Dermis microvascular lymphatic vessel endothelial cell (primary cell): ENCODE measurements at places on chromosomes 13 and 19.
A peak's percentile ranks its signal among the peaks of the same experiment; 100 is the strongest.

DNA sequence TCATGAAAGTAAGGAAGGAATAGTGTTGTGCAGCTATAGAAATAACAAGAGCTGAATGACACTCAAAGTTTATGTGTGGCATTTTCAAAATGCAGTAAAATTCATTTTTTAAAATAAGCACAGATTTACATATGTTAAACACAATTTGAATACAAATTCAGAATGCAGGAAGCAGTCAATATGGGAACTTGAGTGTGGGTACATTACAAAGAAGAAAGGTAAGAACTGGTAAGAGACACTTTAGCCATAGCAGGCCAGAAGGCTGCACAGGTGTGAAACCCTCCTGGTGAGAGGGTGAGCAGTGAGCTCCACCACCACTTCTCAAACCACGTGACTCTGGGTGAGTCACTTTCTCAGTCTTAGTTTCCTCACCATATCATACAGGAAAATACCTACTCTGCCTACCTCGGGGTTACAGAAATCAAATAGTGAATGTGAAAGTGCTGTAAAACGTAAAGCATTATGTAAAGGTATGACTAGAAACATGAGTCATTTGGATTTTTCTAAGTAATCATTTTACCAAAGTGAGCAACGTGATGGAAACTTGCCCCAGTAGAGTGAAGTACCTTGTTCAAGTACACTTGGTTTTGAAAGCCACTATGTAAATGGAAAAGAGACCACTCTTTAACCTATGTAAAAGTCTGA lies 40.5 kb downstream of the USP12 start:
- DNase-seq = no peak

DNA sequence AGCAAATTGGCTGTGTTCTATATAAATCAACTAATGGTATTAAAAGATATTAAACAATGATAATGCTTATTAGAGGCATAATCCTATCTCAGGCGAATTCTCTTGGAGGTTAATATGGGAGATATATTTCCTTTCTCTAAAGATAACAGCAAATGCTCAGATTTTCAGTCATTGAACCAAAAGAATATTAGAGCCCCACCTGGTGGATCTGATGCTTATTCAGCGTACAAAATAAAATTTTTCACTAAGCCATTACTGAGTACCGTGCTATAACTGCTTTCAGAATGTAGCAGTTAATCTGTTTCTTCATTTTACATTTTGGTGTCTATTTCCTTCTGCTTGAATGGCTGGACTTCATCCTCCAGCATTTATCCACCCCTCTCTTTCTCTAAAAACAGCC lies 143.3 kb upstream of the IPO5 start:
- no peak for DNase-seq

- DNase-seq = no peak
Measured at GRCh38 chr19:10021446-10021845, 8.2 kb downstream of the RDH8 start.

DNA sequence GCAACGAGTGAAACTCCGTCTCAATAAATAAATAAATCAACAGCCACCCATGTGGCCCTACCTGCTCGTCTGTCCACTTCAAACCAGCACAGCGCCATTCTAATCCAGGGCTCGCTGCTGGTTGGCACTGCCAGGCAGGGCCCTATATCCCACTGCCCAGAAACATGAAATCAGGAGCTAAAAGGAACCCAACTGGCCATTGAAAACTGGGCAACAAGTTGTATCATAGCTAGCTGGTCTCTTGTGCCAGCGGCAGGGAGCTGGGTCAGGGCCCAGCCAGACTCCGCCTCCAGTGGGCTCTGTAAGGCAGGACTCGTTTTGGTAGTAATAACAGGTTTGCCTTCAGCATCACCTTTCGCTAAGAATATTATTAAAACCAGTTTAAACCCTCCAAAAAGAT lies 39.3 kb downstream of the GGACT start:
- DNase-seq = no peak

GRCh38 chr13:114174529-114174961 lies 4.5 kb upstream of the CFAP97D2 start:
- DNase-seq = peak; percentile 95

DNA sequence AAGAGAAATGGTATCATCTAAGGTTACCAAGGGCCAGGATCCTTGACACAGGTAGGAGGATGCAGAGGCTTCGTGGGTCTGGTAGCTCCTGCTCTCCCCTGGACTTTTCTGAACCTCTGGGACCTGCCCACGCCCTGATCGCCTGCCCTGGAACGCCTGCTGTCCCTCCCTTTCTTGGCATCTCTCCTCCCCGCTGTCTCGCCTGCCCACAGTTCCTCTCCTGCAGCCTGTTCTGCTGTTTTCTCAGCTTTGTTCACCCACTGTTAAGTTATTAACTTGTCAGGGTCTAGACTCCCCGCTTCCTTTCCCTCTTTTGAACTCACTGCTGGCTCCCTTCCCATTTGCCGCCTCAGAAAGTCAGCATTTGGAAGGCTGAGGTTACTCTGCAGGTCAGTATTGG lies 19.8 kb downstream of the SERP2 start:
- DNase-seq = peak; percentile 23

GRCh38 chr13:24671386-24672113 lies 8.7 kb upstream of the ATP12A start:
- peak; percentile 30 for DNase-seq

GRCh38 chr13:25860265-25860664 lies 191.6 kb downstream of the SHISA2 start:
- DNase-seq = no peak

GRCh38 chr13:42964761-42965161 lies 27.3 kb downstream of the EPSTI1 start:
- DNase-seq = no peak

DNA sequence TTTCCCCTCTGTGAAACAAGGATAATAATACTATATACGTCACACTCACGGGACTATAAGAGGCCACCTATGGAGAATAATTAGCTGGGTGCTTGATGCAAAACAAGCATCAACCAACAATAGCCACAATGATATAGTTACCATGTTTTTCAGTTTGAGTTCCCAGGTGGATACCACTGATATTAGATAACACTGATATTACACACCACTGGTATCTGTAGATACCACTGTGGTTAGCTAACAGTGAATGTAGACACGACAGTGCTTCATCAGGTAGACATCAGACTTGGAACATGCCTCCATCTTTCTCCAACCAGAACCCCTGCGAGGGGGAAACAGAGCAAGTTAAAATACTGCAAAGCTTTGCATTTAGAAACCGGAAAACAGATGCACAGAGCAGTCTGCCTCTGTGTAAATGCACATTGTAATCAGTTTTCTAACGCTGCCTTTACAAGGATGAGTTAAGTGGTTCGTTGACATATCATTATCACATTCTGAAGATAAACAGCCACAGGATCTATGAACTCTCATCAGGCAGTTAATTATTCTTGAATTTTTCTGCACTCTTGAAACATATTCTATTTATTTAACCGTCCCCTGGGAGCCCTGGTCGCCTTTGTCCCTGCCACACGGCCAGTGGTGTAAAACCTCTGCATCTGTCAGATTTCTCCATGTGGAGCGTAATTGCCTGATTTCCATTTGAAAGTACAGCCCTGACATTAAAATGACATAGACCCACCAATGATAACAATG lies 80.7 kb downstream of the RNASEH2B start:
- DNase-seq = no peak

DNA sequence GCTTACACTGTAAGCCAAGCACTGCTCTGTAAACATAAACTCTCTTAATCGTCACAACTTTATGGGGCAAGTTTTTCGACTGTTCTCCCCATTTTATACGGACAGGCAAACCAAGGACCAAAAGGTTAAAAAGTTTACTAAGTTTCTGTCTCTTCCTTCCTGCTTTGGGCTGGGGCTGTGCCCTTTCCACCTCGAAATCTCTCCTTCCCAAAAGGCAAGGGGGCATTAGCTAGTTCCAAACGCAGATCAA lies 2.2 kb downstream of the JUND start:
- DNase-seq = no peak

GRCh38 chr19:56866538-56866937 lies 26.0 kb upstream of the PEG3 start:
- DNase-seq = no peak

DNA sequence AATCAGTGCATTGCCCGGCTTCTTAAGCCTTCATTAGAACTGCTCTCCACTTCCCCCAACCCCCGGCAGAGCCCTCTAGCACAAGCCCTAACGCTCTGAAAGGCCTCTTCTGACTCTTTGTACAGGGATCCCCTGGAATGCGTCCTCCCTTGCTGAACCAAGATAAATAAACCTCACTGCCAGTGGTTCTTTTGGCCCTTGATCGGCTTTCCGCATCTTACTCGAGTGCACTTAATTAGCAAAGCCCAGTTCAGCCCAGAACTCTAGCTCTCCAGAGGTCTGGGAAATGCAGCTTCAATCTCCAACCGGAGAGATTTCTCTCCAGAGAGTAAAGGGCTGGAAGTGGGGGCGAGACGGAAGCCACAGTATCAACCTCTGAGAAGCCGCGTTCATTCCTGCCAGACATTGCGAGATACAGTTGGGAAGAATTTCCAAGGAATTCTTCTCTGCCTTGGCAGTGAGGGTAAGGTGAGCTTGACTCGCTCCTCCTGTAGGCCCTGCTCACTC lies 8.7 kb upstream of the ZNF444 start:
- no peak for DNase-seq

- no peak for DNase-seq
Measured at GRCh38 chr13:93007928-93008327, 218.7 kb upstream of the GPC6 start.

GRCh38 chr13:109785141-109785891 lies 1.1 kb downstream of the IRS2 start:
- DNase-seq = no peak

DNA sequence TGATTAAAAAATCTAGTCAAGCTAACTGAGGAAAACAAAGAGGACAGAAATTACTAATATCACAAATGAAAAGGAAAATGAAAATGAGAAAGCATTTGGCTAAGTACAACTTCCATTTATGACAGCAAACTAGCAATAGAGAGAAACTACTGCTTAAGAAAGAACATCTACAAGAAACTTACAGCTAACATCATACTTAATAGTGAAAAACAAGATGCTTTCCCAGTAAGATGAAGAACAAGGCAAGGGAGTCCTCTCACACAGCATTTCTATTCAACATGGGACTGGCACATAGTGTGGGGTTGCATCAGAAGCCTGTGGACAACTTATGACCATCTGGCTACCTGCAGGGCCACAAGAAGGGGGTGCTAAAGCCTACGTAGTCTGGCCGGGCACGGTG lies 39.3 kb downstream of the ZNF44 start:
- no peak for DNase-seq

DNA sequence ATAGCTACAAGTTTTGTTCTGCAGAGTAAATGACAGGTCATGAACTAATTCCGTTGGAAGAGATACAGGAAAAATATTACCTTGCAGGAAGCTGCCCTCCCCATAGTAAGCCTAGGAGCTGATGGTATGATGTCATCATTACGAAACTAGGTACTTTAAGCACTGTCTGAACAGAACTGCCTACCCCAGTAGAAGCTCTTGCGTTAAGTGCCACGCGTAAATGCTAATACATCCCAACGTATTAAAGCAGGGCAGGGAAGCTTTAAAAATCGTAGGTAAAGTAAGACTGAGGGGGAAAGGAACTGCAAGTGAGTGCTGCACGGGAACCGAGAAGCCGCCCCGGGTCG lies 572 bp downstream of the UGGT2 start:
- peak; percentile 55 for DNase-seq

GRCh38 chr13:35729926-35730627 lies 253.6 kb upstream of the MAB21L1 start:
- no peak for DNase-seq

DNA sequence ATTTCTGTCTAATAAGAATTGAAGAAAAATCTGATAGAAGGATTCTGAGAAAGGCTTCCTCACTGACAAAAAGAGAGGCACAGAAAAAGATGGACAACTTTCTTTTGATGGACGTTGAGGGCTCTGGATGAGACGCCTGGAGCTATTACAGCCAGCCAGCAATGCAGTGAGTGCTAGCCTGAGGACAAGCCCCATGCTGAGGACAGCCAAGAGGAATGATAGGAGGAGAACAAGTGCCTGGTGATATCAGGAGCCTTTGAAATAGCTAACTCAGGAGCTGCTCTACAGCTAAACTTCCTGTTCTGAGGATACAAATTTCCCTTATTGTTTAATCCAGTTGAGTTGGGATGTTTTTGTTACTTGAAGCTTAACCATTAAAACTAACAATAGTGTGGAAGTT lies 212.3 kb downstream of the COG6 start:
- peak; percentile 36 for DNase-seq

- no peak for DNase-seq
Measured at GRCh38 chr19:5686326-5686646, 3.8 kb upstream of the RPL36 start.
